Activated T-cell treated with anti-CD3 and anti-CD28 coated beads for 4 hours (primary cell): ENCODE measurements at places on chromosomes 5 and 9.

GRCh38 chr9:113599646-113600022 is 136.1 kb downstream of the RGS3 start:
- no peak for DNase-seq

DNA sequence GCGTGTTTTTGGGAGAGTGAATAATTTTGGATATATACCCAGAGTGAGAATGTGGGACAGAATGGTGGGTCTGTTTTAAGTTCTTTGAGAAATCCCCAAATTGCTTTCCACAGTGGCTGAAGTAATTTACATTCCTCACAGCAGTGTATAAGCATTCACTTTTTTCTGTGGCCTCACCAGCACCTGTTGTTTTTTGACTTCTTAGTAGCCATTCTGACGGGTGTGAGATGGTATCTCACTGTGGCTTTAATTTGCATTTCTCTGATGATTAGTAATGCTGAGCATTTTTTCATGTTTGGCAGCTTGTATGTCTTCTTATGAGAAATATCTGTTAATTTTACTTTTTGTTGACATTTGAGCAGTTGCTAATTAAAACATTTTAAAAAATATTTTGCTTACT is 9.4 kb upstream of the SPATA31D1 start:
- DNase-seq = no peak

DNA sequence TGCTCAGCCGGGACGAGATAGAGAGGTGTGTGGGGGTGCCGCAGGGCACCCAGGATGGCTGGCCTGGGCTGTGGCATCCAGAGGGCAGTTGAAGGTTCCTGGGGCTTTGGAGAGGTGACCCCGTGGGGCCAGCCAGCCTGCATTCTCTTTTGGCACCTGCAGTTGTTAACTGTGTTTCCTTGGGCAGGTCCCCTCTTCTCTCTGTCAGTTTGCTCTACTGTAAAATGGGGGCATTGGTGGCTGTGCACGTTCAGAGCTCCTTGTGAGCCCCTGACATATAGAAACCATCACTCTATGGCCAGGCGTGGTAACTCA is 8.5 kb downstream of the ZDHHC12 start:
- no peak for DNase-seq

DNA sequence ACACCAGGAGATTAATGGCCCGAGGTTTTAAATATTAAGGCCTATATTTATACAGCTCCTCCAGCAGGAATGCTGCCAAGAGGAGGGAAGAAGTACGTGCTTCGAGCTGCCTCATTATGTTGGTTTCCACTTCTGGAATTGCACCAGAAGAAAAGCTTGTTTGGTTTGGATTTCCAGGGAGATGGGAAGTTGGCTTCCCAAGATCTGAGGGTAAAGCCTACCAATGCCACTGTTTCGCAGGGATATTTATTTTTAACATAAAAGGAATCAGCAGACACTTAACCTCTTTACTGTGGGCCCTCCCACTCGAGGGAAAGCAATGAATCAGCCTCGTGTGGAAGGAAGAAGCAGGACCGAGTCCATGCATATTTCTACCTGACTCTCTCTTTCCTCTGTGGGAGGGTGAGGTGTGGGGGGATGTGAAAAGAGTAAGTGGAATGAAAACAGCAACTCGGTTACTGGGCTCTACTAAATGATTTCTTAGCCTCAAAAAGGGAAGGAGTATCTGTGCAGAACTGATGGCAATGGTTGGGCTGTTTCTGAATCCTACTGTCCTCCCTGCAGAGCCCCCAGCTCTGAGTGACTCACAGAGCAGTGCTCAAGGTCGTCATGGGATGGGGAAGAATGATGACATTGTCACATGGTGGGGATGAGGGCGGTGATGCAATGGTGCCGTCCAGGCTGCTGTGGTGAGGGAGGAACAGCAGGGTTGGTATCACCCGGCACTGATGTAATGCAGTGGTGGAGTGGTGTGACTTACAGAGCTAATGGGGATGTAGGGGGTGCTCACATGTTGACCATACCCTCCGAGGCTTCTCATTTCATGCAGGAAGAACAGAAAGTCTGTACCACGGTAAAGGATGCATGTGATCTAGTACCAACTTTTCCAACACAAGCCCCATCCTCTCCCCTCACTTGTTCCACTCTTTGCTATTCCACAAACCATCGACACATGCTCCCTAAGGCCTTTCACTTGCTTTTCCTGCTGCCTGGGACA is 215.0 kb upstream of the PANK3 start:
- DNase-seq = no peak

DNA sequence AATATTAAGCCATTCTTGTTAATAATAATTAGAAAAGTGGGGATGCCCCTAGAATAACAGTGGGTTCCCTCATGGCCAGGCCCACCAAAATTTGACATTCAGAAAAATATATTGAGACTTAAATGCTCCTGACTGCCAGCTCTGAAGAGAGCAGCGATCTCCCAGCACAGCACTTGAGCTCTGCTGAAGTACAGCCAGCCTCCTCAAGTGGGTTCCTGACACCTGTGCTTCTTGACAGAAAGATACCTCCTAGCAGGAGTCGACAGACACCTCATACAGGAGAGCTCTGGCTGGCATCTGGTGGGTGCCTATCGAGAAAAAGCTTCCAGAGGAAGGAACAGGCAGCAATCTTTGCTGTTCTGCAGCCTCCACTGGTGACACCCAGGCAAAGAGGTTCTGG is 261.5 kb downstream of the DTWD2 start:
- DNase-seq = no peak

- no peak for DNase-seq
Measured at GRCh38 chr9:95088421-95089161, 228.9 kb downstream of the FANCC start.

DNA sequence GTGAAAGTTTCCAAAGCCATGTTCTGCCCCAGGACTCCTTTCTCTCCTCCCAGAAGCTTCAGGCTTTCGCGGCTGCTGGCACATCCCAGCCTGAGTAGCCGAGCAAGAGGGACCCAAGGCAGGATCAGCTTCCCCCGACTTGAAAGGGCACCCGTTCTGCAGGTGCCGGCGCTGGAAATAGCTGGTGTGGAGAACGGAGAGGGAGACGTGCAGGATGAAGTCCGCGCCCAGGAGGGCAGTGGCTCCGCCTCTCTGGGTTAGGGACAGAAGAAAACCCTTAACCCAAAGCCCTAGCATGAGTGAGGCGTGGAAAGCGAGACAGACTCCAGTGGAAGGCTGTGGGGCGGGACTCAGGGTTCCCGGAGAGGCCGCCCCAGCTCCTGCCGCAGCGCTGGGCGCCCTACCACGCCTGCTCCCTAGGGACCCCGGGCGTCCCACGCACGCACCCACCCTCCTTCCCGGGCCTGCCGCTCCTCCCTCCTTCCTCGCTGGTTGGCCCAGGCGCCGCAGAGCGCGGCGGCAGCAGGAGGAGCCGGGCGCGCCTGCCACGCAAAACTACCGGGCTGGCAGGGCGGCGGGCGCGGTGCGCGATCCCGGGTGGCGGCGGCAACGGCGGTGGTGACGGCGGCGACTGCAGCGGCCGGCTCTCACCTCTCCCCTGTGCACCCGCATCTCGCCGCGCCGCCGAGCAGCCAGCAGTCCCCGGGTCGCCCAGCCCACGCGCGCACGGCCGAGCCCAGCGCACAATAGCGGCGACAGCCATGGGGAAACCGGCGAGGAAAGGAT is at the start of gene SLC1A1:
SLC1A1 (plus strand) TSS at position 550 of the 786 bp plus-strand sequence; CDS start at position 762, 212 bp downstream.
- DNase-seq = no peak

GRCh38 chr9:110850401-110851135 is 182.0 kb downstream of the MUSK start:
- no peak for DNase-seq

DNA sequence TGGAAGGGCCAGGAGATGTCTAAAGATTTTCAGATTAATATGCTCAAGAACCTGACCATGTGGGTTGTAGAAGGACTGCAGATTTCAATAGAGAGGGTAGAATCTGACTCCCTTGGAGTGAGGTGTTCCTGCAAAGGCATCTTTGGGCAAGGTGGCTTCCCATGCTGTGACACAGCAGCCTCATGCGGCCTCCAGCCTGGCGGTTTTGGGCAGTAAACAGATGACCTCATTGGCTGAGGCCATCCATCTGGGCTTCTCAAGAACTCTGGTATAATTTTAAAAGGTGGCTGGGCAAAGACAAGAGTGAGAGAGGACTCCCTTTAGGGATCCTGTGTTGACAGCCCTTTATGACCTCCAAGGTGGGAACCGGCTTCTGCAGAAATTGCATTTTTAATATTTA is 90.3 kb upstream of the ERCC6L2 start:
- DNase-seq = no peak

DNA sequence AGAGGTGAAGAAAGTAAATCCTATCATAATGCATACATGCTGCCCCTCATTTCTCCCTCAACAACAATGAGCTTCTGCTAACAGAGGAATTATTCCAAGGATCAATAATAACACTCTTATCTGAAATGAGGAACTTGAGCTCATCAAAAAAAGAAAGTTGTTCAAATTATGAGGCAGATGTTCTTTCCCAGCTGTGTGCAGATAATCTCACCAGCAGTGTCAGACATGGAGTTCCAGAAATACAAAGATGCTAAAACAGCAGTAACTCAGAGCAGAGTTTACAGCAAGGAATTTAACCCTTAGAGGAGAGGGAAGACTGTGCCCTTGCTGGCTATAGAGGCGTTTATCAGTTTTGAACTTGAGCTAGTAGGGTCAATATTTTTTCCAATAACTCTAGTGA is 153.1 kb downstream of the TRIM36 start:
- DNase-seq = no peak

DNA sequence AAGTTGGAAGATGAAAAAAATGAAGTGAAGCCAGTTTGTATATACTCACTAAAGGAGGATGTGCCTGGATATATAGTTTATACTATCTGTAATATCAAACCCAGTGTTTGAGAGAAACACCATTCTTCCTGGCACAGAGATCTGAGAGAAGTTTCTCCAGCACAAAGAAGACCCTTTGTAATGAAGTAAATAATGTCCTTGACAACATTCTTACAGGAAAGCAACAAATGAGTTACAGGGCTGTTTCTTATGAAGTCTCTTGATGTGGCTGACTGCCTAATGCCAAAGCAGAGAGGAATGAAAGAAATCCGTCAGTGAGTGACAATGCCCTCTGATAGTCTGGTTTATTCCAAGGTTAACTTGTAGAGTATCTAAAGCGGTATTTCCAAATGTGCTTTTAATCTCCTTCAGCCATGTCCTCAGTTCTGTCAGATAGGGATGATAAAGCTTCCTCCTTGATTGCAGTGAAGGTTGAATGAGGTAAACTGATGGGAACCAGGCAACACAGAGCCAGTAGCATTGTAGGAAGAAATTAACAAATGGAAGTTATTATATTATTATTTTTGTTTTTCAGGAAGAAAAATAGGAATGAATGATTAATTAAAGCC is 123.1 kb upstream of the ZNF608 start:
- no peak for DNase-seq

GRCh38 chr5:76404223-76405211 is 1.4 kb downstream of the IQGAP2 start:
- DNase-seq = peak; percentile 53

DNA sequence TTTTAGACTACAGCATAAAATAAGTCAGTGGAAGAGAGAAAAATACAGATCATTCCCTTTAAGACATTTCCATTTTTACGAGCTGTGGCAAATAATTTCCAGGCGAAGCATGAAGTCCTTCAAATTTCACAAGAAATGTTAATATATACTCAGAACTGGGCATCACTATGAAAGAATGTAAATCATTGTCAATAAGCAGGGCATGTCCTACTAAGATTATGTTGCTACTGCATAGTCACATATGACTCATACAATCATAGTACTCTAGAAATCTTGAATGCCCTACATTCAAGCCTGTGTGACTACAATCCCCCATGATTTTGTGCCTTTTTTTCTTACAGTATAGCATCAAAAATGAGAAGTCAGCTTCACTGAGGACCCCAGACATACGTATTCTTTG is 485.2 kb upstream of the FTMT start:
- DNase-seq = no peak

DNA sequence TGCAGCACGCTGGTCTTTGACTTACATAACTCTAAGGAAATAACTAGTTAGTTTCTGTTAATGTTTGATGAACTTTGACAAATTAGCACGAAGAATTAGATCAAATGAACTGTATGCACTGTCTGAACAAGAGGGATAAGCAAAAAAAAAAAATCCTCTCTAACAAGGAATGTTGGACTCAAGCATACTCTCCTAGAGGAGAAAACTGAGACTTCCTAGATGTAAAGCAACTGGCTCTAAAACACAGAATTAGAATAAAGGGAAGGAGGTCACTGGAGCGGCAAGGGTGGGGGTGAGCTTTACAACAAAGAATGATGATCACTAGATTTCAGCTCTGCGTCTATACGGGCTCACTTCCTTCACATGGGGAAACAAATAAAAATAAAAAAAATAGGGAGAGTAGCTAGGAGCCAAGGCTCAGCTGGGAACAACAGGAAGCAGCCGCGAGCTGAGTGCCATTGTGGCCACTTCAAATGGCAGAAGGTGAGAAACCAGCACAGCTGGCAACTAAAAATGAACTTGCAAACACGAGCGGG is 48.7 kb upstream of the CEMIP2 start:
- DNase-seq = no peak

GRCh38 chr5:151181818-151182523 is 24.4 kb upstream of the ANXA6 start:
- no peak for DNase-seq
